MV-4-11 (cell line): ENCODE measurements at places on chromosomes 13 and 19.
A peak's percentile ranks its signal among the peaks of the same experiment; 100 is the strongest.

DNA sequence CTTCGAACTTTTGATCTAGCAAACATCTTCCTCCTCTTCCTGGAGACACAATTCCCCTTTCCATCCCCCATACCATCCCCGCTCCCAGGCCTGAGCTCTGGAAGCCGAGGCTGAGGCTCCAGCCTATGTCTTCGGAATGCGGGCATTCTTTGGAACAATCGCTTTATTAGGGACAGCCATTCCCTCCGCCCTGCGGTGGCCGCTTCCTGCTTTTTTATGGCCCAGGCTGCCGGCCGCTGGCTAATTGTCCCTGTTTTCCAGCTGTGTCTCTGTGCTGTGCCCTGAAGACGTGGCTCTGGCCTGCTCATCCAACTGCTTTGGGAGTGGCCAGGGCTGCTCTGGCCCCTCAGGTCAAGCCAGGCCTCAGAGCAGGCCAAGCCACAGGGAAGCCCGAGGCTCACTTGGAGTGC, 2.1 kb upstream of the CDX2 start:
- DNase-seq = no peak

DNA sequence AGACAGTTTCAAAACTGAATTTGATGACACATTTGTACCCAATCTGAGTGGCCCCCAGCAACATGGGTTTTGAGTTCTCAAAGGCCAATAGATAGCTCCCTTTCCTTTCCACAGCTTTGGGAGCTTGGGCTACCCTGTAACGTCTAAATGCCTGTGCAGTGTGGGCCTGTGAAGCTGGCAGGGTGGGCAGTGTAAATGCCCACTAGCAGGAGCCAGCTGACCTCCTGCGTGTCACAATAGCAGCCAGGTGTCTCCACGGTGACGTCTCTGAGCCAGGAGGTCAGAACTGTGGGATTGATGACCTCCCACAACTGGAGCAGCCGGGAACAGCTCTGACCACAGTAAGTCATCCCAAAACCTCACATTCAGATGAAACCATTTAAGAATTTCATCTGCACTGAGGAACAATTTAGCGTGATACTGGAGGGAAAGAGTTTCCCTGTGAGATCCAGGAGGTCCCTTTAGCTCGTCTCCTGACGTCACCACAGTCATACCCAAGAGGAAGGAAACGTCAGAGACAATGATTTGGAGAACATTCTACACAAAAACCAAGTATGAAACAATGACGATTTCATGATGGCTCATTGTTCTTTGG, at the start of gene IPO5:
IPO5 (plus strand) TSS at position 300 of the 595 bp plus-strand sequence. CDS start 23,022 bp downstream, outside the sequence.
- DNase-seq = no peak

- no peak for DNase-seq
Observed at GRCh38 chr13:100528353-100528752, 60.2 kb downstream of the GGACT start.

GRCh38 chr19:35207391-35207871, 21.1 kb downstream of the FAM187B start:
- DNase-seq = no peak

- DNase-seq = no peak
Observed at GRCh38 chr13:91399189-91400062, 1.0 kb downstream of the GPC5 start.

DNA sequence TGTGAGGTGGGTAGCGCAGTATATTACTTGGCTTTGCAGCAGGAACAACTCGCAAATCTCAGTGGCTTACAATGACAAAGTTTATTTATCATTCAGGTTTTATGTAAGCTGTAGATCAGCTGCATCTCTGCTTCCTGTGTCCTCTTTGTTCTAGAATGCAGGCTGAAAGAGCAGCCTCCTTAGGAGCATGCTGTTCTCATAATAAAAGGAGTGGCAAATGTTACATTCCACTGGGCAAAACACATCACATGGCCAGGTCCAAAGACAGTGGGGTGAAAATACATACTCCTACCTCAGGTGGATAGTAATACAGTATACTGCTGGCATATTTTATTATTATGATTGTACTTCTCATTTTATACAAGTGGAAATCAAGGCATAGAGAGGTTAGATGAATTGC, 1.2 kb upstream of the CSNK1A1L start:
- no peak for DNase-seq

- DNase-seq = no peak
Observed at GRCh38 chr19:1767464-1767933, 14.2 kb downstream of the ONECUT3 start.

- DNase-seq = no peak
Observed at GRCh38 chr13:26941345-26942174, 181.0 kb upstream of the GPR12 start.

GRCh38 chr13:96229356-96229755, 139.4 kb downstream of the HS6ST3 start:
- no peak for DNase-seq

GRCh38 chr19:41993612-41994483, at the start of gene ATP1A3:
Gene ATP1A3, minus strand, starts transcription at chr19:41994230. Its CDS starts 154 bp downstream, at chr19:41994076.
- DNase-seq = peak; percentile 75

DNA sequence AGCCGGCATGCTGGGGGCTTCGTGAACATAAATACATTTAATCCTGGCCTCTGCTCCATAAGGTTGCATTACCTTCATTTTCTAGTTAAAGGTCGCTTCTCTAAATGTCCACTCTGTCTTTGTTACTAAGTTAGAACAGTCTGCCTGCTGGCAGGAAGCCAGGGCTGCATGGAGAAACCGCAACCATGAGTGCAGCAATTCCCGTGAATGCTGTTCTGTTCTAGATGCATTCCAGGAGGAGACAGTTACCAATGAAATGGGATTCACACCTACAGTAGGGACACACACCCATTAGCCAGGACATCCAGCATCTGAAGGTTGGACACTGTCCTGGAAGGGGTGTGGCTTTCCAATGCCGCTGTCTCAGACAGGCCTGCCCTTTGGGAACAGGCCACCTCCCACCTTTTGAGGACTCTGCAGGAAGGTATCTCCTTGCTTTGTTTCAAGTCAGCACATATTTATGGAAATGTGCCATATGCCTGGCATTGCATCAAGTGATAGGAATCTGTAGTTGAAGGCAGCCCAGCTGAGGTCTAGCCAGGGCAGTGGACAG, 129.7 kb downstream of the SLC7A1 start:
- DNase-seq = no peak

GRCh38 chr13:82822935-82823334, 1059.3 kb downstream of the SLITRK1 start:
- DNase-seq = no peak

- no peak for DNase-seq
Observed at GRCh38 chr13:105758918-105759860, 776.3 kb downstream of the EFNB2 start.

GRCh38 chr13:30331331-30331771, 24.0 kb upstream of the KATNAL1 start:
- no peak for DNase-seq

DNA sequence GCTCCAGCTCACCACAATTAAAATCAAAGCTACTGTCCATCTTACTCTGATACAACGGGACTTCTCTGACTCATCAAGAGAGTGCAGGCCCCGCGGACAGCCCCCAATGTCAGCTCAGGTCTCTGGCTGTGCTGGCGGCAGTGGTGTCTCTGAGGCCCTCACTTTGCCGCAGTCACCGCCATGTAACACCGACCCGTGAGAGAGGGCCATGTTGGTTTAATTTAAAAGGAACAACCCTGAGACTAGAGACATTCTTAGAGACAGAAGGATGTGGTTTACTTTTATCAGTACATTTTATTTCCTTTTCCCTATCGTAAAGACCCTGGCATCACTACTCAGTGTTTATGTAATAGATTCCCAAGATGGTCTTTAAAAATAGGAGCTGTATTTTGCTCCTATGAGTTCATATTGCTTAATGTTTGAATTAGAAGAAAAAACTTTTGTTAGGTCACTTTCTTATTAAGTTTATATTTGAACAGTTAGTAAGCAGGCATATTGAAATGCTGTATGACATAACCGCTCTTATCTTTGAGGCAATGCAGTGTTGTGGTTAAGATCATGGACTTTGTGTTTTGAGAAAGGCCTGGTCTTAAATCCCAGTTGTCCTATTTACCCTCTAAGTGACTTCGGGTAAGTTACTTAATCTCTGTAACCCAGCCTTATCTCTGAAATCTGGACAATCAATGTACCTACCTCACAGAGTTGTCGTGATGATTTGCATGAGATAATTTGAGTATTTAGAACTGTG, 23.4 kb downstream of the DGKH start:
- DNase-seq = peak; percentile 19

- no peak for DNase-seq
Observed at GRCh38 chr19:8155318-8155717, 5.9 kb upstream of the FBN3 start.

GRCh38 chr13:95207769-95208366, 93.4 kb downstream of the ABCC4 start:
- DNase-seq = no peak

- no peak for DNase-seq
Observed at GRCh38 chr13:98710521-98710920, 42.0 kb downstream of the SLC15A1 start.

GRCh38 chr19:5632241-5632612, 9.3 kb downstream of the SAFB start:
- no peak for DNase-seq

- peak; percentile 90 for DNase-seq
Observed at GRCh38 chr13:24271601-24272451, 37.6 kb upstream of the C1QTNF9 start.

GRCh38 chr13:32734511-32734910, 148.3 kb downstream of the PDS5B start:
- DNase-seq = no peak

DNA sequence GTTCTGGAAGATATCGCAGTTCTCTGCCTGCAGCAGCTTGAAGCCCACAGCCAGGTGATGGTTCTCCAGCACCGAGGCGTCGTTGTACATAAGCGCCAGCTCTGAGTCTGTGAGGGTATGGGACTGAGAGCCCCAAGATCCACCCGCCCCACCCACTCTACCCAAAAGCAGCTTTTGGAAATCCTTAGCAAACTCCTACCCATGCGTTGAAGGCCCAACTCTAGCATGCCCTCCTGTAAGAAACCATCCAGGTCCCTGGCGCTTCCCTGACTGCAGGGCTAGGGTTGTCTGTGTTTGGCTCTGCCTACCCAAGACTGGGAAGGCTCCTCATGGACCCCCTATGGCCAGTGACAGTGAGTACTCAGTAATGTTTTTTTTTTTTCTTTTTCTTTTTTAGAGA, 9.4 kb downstream of the PDE4C start:
- no peak for DNase-seq

DNA sequence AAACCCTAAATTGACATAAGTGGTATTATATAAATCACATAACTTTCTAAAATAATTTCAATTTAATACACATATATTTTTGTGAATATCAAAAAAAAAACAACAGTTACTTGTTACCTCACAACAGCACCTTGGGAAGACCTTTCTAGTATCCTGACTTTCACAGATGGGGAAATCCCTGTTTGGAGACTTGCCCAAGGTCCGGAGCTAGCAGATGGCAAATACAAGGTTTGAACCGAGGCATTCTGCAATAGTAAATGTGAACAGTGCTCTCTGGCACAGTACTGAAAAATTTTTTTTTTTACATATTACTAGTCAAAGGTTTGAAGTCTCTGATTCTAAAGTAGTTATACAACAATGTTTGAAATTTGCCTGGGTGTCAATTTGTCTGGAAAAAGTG, 104.5 kb downstream of the SUCLA2 start:
- no peak for DNase-seq

- peak; percentile 68 for DNase-seq
Observed at GRCh38 chr19:17234911-17235299, 8.9 kb downstream of the OCEL1 start.

DNA sequence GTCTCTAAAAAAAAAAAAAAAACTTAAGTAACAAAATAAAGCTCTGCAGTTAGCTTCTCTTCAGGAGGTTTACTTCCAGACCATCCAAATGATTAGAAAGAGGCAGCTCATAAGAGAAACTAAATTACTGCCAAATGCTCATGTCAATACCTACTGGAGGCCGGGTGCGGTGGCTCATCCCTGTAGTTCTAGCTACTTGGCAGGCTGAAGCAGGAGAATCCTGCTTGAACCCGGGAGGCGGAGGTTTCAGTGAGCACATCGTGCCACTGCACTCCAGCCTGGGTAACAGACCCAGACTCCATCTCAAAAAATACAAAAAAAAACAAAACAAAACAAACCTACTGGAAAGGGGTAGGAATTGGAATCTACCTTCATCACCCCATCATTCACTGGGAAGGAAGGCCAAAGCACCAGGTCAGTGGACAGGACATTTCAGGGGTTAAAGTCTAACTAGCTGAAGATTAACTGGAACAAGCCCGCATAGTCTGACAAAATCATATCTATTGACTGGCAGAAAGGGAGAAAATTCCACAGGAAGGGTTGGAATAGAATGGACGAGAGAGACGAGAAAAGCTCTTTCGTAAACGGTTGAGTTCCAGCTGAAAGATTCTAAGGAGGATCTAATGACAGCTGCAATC, 1.3 kb downstream of the ZFP14 start:
- no peak for DNase-seq

DNA sequence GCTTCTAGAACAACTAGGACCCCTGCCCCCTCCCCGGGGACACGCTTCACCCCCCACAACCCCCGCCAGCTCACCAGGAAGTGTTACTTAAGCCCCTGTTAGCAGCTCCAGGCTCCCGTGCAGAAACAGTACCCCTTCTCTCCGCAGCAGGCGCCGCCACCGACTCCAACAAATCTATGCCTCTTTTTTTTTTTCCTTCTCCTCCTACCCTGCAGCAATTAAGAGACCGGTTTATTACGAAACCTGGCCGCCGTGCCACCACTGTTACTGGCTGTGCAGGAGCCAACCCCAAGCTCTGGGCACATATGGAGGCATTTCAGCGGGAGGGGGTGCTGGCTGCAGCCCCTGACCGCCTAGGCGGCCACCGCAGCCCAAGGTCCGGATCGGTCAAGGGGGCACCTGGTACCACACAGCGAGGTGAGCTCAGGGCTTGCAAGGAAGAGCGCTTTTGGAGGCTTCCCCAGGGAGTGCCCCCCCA, 2.4 kb downstream of the GADD45B start:
- DNase-seq = peak; percentile 98

DNA sequence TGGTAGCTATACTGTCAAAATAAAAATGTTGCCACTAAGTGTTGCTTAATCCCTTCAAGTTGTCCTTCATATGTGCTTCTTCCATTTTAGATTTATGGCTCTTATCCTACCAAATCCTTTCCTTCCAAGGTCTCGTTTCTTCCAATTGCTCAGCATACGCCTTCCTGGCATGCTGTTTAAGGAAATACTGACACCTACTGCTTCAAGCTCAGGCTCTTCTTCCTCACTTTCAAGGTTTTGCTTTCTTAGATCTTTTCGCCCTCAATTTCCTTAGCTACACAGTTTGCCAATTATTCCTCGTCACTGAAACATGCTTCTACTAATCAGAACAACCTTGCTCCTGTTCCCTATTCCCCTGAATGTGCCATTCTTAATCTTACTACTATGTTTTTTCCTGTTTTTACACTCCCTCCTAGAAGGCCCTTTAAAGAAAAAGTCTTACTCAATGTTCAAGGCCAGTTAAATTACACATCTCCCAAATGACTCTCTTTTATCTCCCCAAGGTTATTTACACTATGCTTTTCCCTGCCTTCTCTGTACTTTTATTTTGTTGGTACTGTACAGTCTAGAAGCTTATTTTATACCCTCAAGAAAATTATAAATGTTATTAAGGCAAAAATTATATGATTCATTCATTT, 343.1 kb downstream of the MZT1 start:
- no peak for DNase-seq
